ENCODE measurements at places on chromosomes 1 and 21. TPM values are rescaled to one million over a fixed set of nuclear protein-coding genes. Genes with fewer than 3 reads are reported as not detected.

The MPL gene
- total RNA-seq, result not detected

The VANGL2 gene
- not detected for total RNA-seq

The HFM1 gene
- not detected for total RNA-seq

The CHODL gene
- not detected for total RNA-seq

The HIVEP3 gene
- total RNA-seq, result 38.5 TPM

The SIK1 gene
- 7.5 TPM for total RNA-seq

The HNRNPU gene
- total RNA-seq, result 412 TPM

The POU3F1 gene
- total RNA-seq, result 0.22 TPM

The RAB25 gene
- not detected for total RNA-seq

The APOBEC4 gene
- total RNA-seq, result not detected

The TLCD4 gene
- total RNA-seq, result not detected

The MARCKSL1 gene
- 26.7 TPM for total RNA-seq

The E2F2 gene
- total RNA-seq, result 72.5 TPM

The NMNAT2 gene
- 0.05 TPM for total RNA-seq

The DMRTA2 gene
- total RNA-seq, result not detected

The KIAA0319L gene
- 80.3 TPM for total RNA-seq

The SMIM1 gene
- total RNA-seq, result not detected

The USP33 gene
- 55.1 TPM for total RNA-seq

The ELF3 gene
- total RNA-seq, result 0.61 TPM

The SOAT1 gene
- total RNA-seq, result 53.2 TPM

The HORMAD1 gene
- total RNA-seq, result 0.51 TPM

The OR10Z1 gene
- total RNA-seq, result not detected

The MNDA gene
- total RNA-seq, result not detected

The LCE3E gene
- total RNA-seq, result not detected

The HRNR gene
- total RNA-seq, result not detected

The CNR2 gene
- total RNA-seq, result 0.05 TPM

The CAMK2N1 gene
- 0.83 TPM for total RNA-seq

The C1QC gene
- total RNA-seq, result not detected

The PCP4 gene
- not detected for total RNA-seq

The KRTAP19-1 gene
- not detected for total RNA-seq

The AGT gene
- total RNA-seq, result not detected

The LAMC1 gene
- total RNA-seq, result 0.51 TPM

The RAB3B gene
- total RNA-seq, result not detected

The TADA1 gene
- total RNA-seq, result 14.6 TPM

The TMIGD3 gene
- not detected for total RNA-seq

The LRRN2 gene
- total RNA-seq, result 0.20 TPM

The C1QTNF12 gene
- total RNA-seq, result 1.5 TPM

The SOX13 gene
- total RNA-seq, result 0.12 TPM

The OR2C3 gene
- total RNA-seq, result not detected

The IFI44L gene
- 135 TPM for total RNA-seq

The LGALS8 gene
- total RNA-seq, result 113 TPM

The SDC3 gene
- total RNA-seq, result 0.25 TPM

The GBP1 gene
- 209 TPM for total RNA-seq

Data from T-helper 1 cell treated with Interleukin-12 subunit alpha and Interleukin-12 subunit beta and Interleukin-4 antibody, amounts not matched to agents 30 ng/mL and 1 ng/mL, for 36 hours (primary cell).